ENCODE measurements at places on chromosomes 7 and 10. TPM values are rescaled to one million over a fixed set of nuclear protein-coding genes. Genes with fewer than 3 reads are reported as not detected.

The PRLHR gene
- not detected for total RNA-seq

The RELN gene
- total RNA-seq, result 0.20 TPM

- no peak for DNase-seq
Measured at GRCh38 chr10:47042780-47043750, 131.8 kb downstream of the PTPN20 start.

DNA sequence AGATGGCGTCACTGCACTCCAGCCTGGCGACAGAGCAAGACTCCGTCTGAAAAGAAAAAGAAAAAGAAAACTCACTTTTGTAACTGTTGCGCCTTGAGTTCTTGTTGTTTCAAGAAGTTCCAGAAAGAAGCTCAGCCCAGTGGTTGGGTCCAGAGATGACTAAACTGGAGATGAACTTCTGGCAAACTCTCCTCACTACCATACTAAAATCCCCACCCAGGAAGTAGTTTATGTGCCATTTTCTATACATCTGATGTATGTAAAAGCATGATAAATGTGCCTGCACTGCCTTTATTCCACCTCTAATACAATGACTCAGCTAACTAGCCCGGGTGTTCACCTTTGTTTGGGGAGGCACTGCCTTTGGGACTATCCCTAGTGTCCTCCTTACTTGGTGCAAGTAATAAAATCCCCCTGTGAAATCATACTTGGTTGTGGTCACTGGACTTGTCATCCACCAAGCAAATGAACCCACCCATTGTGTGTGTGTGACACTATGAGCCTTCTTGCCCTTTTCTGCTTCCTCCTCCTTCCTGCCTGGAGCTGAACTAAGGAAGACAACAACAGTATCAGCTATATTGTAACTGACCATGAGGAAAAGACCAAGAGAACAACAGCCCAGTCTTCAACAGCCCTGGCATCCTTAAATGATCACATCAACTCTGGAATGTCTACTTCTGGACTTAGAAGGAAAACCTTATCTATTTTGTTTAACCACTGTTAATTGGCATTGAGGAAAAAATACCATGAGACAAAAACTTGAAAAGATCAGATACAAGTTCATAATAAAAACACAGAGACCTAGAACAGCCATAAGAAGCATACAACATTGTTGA, 33.6 kb downstream of the JMJD1C start:
- DNase-seq, result no peak

The PDK4 gene
- 2.1 TPM for total RNA-seq

The CCDC172 gene
- not detected for total RNA-seq

GRCh38 chr10:49518982-49519578, 19.8 kb downstream of the ERCC6 start:
- peak; percentile 32 for DNase-seq

The CLRN3 gene
- 0.39 TPM for total RNA-seq

GRCh38 chr7:124155432-124156022, 122.7 kb upstream of the TMEM229A start:
- DNase-seq, result peak; percentile 15

GRCh38 chr10:65769828-65770227, 1156.0 kb upstream of the LRRTM3 start:
- no peak for DNase-seq

The OPALIN gene
- total RNA-seq, result not detected

The RBM33 gene
- total RNA-seq, result 64.3 TPM

DNA sequence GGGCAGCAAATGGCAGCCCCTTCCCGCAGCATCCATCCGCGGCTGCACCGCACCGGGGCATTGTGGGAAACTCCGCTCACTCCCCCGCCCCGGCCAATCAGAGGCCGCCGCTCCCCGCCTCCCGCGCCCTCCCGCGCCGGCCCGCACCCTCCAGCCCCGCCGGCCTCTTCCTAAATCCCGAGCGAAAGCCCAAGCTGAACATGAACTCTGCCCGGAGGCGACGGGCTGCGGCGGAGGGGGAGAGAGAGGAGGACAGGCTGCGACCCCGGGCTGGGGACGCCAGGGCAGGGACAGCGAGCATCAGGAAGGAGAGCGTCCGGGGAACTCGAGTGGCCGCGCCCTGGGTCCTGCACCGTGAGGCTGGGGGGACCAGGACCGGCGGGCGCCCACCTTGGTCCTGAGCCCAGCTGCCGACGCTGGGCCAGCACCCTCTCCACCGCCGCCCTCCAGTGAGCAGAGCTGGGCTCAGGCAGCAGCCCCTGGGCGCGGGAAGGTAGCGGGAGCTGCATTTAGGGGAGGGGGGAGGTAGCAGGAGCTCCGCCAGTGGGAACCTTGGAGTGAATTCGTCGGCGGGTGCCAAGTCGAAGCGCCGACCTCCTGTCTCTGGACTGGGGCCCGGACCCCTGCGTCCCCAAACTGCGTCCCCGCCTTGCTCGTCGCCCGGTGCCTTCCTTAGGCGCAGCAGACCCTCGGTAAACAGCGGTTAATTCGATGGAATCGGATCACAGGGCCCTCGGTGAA, at the start of gene DGKI:
Gene DGKI (minus strand): TSS at position 148 of the 741 bp plus-strand sequence.
- DNase-seq, result no peak

The ZCWPW1 gene
- total RNA-seq, result 1.5 TPM
